Smooth muscle cell of the umbilical artery (primary cell): ENCODE measurements at places on chromosomes 3 and 15. TPM values are rescaled to one million over a fixed set of nuclear protein-coding genes. Genes with fewer than 3 reads are reported as not detected.

Gene MESP1
- under 0.01 and 0.09 TPM in 2 replicates for total RNA-seq

Gene EPHA3
- 4.2 and 17.0 TPM in 2 replicates for total RNA-seq

Gene ITPKA
- total RNA-seq, result 0.59 and 1.8 TPM in 2 replicates

Gene RASGRF1
- not detected in 2 replicates for total RNA-seq

Gene TM4SF18
- under 0.01 and 0.46 TPM in 2 replicates for total RNA-seq

Gene FBXO45
- total RNA-seq, result 11.9 and 15.5 TPM in 2 replicates

Gene USF3
- total RNA-seq, result 5.3 and 8.1 TPM in 2 replicates

Gene IQCH
- total RNA-seq, result 4.2 and 4.7 TPM in 2 replicates

Gene CCDC174
- total RNA-seq, result 10.4 and 13.4 TPM in 2 replicates

Gene PLIN1
- total RNA-seq, result 0.18 and 0.30 TPM in 2 replicates

Gene PAQR5
- 0.09 and 0.59 TPM in 2 replicates for total RNA-seq

Gene PLSCR5
- not detected in 2 replicates for total RNA-seq

Gene STRC
- 0.09 and 0.30 TPM in 2 replicates for total RNA-seq

Gene AQP9
- not detected in 2 replicates for total RNA-seq

Gene FOXB1
- not detected in 2 replicates for total RNA-seq
